Stimulated activated CD4-positive, alpha-beta T cell treated with anti-CD3 and anti-CD28 coated beads, Interleukin-15, amount 100 ng/mL, for 1 hour (primary cell): ENCODE measurements at places on chromosomes 3 and 15.

- DNase-seq, result no peak
Measured at GRCh38 chr3:171327441-171328174, 132.6 kb downstream of the TNIK start.

DNA sequence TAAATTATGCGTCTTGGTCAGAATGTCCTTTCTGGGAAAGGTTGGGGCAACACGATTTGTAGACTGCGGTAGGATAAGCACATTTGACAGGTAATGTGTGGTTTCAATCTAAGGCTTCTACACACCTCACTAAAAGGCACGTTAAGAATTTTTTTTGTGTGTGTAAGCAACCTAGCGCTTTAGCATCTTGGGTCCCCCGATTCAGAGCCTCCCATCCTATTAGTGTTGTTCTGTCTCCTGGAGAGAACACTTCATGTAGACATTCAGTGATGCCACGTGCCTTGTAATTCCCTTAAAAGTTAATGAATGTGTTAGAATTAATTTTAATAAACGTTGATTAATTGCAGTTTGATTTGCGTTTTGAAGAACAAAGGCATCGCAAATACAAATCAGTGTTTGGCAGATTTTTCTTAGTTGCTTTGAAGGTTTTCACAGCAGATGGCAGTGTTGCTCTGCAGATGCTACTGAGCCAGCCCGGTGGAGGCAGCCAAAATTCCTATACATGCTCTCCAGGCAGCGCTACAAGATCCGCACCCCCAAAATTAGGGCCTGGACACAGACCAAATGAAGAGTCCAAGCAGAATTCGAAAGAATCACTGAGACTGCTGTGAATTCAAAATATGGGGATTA is 63.5 kb downstream of the OTOL1 start:
- no peak for DNase-seq

GRCh38 chr3:150404023-150404422 is 4.1 kb upstream of the TSC22D2 start:
- DNase-seq, result no peak

GRCh38 chr3:157160658-157161424 is 894 bp upstream of the CCNL1 start:
- DNase-seq, result peak; percentile 28

DNA sequence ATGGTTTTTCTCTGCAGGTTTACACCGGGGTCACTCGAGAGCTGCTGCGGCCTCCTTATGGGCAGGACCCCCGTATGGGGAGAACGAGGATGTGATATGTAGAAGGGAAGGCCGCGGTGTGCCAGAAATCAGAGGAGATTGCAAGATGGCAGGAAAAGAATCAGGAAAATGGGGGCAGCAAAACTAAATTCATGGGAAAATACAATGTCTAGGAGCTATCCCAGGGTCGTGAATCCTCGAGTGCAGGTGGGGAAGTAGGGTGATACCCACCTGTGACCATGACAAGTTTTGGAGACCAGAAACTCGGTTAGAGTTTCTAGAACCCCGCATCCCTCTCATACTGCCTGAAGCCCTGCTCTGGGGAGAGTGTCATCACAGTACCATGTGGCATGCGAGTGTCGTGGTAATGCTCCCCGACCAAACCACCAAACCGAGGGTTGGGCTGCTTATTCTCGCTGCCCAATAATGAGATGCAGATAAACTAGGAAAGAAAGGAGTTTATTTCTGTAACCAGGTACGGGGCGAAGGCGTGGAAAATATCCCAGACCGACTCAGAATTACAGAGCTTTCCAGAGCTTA is 781 bp downstream of the TRNT1 start:
- no peak for DNase-seq

DNA sequence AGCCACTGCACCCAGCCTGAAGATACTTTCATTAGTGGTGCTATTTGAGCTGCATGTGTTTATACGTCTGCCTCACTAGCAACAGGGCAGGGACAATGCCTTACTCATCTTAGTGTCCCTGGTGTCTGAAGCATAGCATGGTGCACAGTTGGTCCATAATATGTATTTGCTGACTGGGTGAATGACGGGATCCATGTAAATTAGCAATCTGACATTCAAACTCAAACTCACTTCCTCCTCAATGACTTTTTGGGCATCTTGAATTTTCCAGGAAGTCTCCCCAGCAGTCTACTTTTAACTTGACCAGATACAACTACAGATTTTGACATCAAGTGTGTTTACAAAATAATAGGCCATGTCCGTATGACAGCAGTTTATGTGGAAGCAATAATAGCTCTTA is 3.0 kb upstream of the LDHAL6B start:
- no peak for DNase-seq

DNA sequence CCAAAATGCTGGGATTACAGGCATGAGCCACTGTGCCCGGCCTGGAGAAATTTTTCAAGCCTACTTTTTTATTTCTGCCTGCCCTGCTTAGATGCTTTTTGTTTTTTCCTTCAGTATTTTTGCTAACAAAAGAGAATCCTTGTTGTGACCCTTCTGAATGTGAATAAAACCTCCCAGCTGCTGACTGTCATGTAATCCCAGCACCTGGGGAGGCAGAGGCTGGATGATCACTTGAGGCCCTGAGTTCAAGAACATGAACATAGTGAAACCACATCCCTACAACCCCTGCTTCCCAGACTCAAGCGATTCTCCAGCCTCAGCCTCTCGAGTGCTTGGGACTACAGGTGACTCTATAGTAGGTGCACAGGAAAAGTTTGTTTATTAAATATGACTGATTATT is 84.9 kb downstream of the SOX2 start:
- no peak for DNase-seq
